ENCODE measurements at places on chromosomes 2 and 18. TPM values are rescaled to one million over a fixed set of nuclear protein-coding genes. Genes with fewer than 3 reads are reported as not detected.

Gene FIGN
- total RNA-seq: 4.0 TPM

- H3K4me3 ChIP-seq: no peak overlapping the region
- H3K27me3 ChIP-seq: no peaks in the 10 kb centered on the region
- no peak for DNase-seq
- peaks cover 9% of the 10 kb centered on the region for H3K4me1 ChIP-seq
Observed at GRCh38 chr2:220955776-220956175, 616.3 kb downstream of the EPHA4 start.

GRCh38 chr2:154587739-154588138, 110.8 kb upstream of the KCNJ3 start:
- DNase-seq: no peak
- no peaks in the 10 kb centered on the region for H3K36me3 ChIP-seq
- H3K4me1 ChIP-seq: no peaks in the 10 kb centered on the region
- no peak overlapping the region for H3K27ac ChIP-seq

Gene TRAPPC12
- 43.1 TPM for total RNA-seq

Gene HTR2B
- not detected for total RNA-seq

Gene VWC2L
- not detected for total RNA-seq

Gene PLCD4
- total RNA-seq: not detected
